ENCODE measurements at places on chromosomes 7 and 10.

GRCh38 chr7:143375298-143376034 lies 5.7 kb upstream of the ZYX start:
- DNase-seq = no peak

GRCh38 chr10:111249925-111250324 lies 173.1 kb downstream of the ADRA2A start:
- no peak for DNase-seq

- DNase-seq = no peak
Observed at GRCh38 chr10:65827359-65827758, 1098.5 kb upstream of the LRRTM3 start.

DNA sequence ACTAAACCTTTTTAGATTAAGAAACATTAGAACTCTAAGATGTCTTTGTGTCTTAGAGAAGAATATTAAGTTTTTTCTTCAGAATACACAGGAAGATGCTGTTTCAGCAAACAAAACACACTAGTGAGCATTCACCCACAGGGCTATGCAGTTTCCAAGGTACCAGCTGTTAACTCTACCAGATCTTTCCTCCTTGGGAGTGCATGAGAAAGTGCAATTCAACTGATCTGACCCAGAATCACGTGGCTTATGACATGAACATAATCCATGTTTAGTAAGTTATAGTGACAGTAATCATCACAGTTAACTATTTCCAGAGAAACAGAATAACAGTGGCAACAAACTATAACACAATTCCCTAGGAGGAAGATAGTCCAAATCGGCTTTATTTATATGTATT lies 270.7 kb downstream of the CACNA2D1 start:
- DNase-seq = no peak

DNA sequence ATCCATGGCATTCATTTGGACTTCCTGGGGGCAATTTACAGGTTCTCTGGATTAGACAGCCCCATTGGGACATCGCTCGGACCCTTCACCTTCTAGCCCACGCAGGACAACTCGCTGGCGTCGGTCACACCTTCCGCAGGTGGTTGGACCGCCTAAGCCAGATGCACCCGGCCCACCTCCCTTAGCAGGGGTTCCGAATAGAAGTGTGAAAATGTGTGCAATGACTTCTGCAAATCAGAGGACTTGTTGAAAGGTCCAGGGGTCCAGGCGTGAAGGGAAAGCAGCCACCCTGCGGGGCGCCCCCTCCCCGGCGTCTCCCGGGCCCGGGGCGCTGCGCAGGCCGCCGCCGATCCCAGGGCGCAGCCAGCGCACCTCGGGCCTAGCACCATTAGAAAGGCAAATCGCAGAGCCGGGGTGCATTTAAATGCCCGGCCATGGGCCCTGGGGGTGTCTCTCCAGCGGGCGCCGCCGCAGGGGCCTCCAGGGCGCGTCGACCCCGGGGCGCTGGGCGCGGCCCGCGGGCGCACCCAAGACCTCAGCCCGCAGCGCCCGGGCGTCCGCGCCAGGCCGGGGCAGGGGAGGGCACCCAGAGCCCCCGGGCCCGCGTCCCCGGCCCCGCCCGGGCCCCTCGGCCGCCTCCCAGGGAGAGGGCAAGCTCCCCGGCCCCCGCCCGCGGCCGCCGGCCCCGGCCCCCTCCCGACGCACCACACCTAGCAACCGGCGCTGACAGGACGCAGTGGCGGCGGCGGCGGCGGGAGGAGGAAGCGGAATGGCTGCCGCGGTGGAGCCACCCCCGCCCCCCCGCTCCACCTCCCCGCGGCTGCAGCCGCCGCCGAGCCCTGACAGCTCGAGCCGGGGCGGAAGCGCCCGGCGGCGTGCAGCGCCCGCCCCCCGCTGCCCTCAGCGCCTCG lies 1.2 kb downstream of the JAZF1 start:
- DNase-seq = peak; percentile 24

DNA sequence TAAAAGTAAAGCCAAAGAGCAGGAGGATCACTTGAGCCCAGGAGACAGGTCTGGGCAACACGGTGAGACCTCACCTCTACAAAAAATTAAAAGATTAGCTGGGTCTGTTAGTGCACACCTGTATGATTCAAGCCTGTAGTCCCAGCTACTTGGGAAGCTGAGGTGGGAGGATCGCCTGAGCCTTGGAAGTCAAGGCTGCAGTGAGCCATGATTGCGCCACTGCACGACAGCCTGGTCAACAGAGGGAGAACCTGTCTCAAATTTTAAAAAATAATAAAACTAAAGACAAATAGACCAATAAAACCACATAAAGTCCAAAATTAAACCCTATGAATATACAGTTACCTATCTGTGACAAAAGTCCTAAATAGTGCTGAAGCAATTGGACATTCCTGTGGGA lies 3.2 kb downstream of the LMBR1 start:
- DNase-seq = no peak

Measured in activated CD8-positive, alpha-beta memory T cell treated with anti-CD3 and anti-CD28 coated beads for 1 hour (primary cell).